ENCODE measurements at places on chromosomes 2 and 18. TPM values are rescaled to one million over a fixed set of nuclear protein-coding genes. Genes with fewer than 3 reads are reported as not detected.

GRCh38 chr2:141021109-141021508 lies 1109.7 kb downstream of the LRP1B start:
- no peak overlapping the region for H3K27ac ChIP-seq
- no peaks in the 10 kb centered on the region for H3K27me3 ChIP-seq
- H3K4me3 ChIP-seq = no peak overlapping the region
- no peaks in the 10 kb centered on the region for H3K36me3 ChIP-seq
- no peaks in the 10 kb centered on the region for H3K4me1 ChIP-seq

DNA sequence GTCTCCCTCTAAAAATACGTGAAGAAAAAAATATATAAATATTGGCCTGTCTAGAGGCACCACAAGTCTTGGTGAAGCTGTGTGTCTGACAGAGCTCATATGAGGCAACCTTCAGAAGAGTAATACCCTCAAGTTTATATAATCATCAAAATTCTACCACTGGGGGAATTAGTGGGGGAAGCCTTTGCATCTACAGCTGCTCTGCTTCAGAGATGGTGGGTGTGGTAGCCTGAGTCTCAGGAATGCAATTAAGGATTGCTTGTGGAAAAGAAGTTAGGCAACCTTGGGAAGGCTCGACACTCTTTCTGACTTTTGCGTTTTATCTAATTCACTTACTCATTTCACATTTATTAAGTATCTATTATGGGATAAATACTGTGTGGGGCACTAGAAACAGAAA lies 17.4 kb downstream of the TPGS2 start:
- no peak overlapping the region for H3K27ac ChIP-seq
- DNase-seq = no peak
- peaks cover 8% of the 10 kb centered on the region for H3K4me1 ChIP-seq
- peaks cover 16% of the 10 kb centered on the region for H3K36me3 ChIP-seq

GRCh38 chr2:108396845-108397244 lies 19.1 kb downstream of the SULT1C4 start:
- peaks cover 4% of the 10 kb centered on the region for H3K27me3 ChIP-seq
- no peaks in the 10 kb centered on the region for H3K4me1 ChIP-seq
- no peak overlapping the region for H3K27ac ChIP-seq
- H3K4me3 ChIP-seq = no peak overlapping the region
- no peak for DNase-seq
- peaks cover 5% of the 10 kb centered on the region for H3K36me3 ChIP-seq

- H3K27ac ChIP-seq = no peak overlapping the region
- H3K27me3 ChIP-seq = no peaks in the 10 kb centered on the region
- H3K4me1 ChIP-seq = no peaks in the 10 kb centered on the region
- no peak overlapping the region for H3K4me3 ChIP-seq
Observed at GRCh38 chr18:52451256-52451655, 111.3 kb downstream of the DCC start.

GRCh38 chr18:53944721-53945120 lies 279.7 kb downstream of the MBD2 start:
- no peaks in the 10 kb centered on the region for H3K36me3 ChIP-seq
- no peaks in the 10 kb centered on the region for H3K27me3 ChIP-seq
- no peak overlapping the region for H3K27ac ChIP-seq
- DNase-seq = peak; percentile 25

DNA sequence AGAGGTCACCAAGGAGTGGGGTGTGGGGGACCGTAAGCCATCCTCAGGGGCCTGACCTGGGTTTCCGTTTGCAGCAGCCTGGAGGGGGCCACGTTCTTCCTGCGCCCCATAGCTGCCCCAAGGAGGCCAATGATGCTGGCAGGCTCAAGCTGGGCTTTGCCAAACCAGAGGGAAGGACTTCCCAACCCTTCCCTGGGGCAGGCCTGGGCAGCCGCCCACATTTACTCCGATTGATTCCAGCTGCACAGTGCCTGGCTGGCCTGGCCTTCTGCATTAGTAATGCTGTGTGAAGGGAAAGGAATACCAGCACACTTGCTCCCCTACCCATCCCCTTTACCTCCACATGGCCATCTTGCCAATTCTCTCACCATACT lies 360.6 kb upstream of the SLC14A2 start:
- H3K4me1 ChIP-seq = no peaks in the 10 kb centered on the region
- peaks cover 3% of the 10 kb centered on the region for H3K27me3 ChIP-seq
- H3K27ac ChIP-seq = no peak overlapping the region
- H3K36me3 ChIP-seq = no peaks in the 10 kb centered on the region

DNA sequence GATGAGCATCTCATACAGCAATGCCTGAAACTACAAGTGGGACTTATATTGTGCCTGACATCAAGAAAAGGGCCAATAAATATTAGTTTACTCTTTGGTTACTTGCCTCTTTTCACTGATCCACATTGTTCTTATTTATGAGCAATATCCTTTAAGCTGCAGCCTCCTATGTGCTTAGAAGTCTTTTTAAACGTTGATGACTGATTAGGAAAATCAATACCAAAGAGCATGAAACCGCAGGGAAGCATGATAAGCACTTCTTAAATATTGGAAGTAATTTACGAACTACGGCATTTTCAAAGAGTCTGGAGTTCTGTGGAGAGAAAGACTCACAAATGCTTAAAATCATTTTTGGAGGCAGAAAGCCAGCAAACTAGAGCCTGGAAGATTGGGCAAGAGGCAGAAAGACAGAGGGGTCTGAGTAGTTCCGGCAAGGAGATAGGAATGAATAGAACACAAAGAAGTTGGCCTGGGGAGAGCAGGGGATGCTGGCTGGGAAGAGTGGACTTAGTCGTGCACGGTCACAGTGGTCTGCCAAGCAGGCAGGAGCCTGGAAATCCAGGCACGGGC lies 122.6 kb upstream of the NOSTRIN start:
- no peaks in the 10 kb centered on the region for H3K27me3 ChIP-seq
- peaks cover 8% of the 10 kb centered on the region for H3K36me3 ChIP-seq
- H3K4me1 ChIP-seq = no peaks in the 10 kb centered on the region
- no peak overlapping the region for H3K4me3 ChIP-seq
- DNase-seq = no peak
- no peak overlapping the region for H3K27ac ChIP-seq

DNA sequence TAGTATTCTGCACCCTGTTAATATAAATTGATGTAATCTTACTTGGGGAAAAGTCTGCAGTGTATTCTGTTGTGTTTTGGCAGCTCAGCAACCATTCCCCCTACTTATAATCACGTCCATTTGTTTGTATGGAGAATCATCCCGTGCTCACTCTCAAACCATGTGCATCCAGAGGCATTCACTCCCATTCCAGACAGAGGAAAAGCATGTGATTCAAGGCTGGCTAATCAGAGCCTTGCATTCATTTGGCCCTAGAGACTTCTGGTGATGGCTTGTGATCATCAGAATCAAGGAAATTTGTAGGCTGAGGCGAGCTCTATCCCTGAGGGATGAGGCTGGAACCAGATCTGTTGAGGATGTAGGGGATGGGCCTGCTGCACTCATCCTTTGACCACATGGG lies 5.1 kb upstream of the WIPF1 start:
- H3K27me3 ChIP-seq = no peaks in the 10 kb centered on the region
- H3K4me3 ChIP-seq = no peak overlapping the region
- peaks cover 78% of the 10 kb centered on the region for H3K4me1 ChIP-seq

GRCh38 chr2:36672199-36672598 lies 24.3 kb upstream of the VIT start:
- H3K27ac ChIP-seq = no peak overlapping the region
- H3K4me3 ChIP-seq = no peak overlapping the region
- H3K27me3 ChIP-seq = peaks cover 5% of the 10 kb centered on the region
- DNase-seq = no peak
- no peaks in the 10 kb centered on the region for H3K36me3 ChIP-seq

- peaks cover 40% of the 10 kb centered on the region for H3K4me1 ChIP-seq
- DNase-seq = no peak
- peak overlapping the region; percentile 62 for H3K4me3 ChIP-seq
- H3K27me3 ChIP-seq = no peaks in the 10 kb centered on the region
- peaks cover 24% of the 10 kb centered on the region for H3K36me3 ChIP-seq
- H3K27ac ChIP-seq = peak overlapping the region; percentile 68
Observed at GRCh38 chr2:65231892-65232477, 4.4 kb downstream of the ACTR2 start.

DNA sequence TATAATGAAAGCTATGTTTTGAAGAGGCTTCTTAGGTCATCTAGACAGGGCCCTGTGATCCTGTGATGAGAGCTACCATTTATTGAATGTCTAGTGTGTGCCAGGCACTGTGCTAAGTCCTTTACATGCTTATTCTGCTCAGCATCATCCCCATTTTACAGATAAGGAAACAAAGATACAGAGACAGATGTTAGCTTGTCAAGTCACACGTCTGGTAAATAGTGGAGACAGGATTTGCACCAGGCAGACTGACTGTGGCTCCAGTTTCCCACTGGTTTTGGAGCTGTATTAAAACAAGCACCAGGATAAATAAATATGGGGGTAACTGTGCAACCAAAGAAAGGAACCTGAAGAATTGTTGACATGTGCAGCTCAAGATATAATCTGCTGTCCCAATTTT lies 19.2 kb upstream of the EML6 start:
- peaks cover 33% of the 10 kb centered on the region for H3K27me3 ChIP-seq
- H3K4me3 ChIP-seq = no peak overlapping the region
- no peaks in the 10 kb centered on the region for H3K36me3 ChIP-seq
- H3K27ac ChIP-seq = no peak overlapping the region
- no peak for DNase-seq

The CD8B2 gene
- total RNA-seq = 7.3 TPM

The NRP2 gene
- total RNA-seq = 3.3 TPM

The NAT8 gene
- not detected for total RNA-seq

The LOXHD1 gene
- total RNA-seq = 0.26 TPM

The SERPINB5 gene
- not detected for total RNA-seq
